Right atrium auricular region (tissue), 2 donors: ENCODE measurements at places on chromosomes 12 and 14.

GRCh38 chr14:52003324-52003723, 14.0 kb downstream of the RTRAF start:
- DNase-seq: no peak

DNA sequence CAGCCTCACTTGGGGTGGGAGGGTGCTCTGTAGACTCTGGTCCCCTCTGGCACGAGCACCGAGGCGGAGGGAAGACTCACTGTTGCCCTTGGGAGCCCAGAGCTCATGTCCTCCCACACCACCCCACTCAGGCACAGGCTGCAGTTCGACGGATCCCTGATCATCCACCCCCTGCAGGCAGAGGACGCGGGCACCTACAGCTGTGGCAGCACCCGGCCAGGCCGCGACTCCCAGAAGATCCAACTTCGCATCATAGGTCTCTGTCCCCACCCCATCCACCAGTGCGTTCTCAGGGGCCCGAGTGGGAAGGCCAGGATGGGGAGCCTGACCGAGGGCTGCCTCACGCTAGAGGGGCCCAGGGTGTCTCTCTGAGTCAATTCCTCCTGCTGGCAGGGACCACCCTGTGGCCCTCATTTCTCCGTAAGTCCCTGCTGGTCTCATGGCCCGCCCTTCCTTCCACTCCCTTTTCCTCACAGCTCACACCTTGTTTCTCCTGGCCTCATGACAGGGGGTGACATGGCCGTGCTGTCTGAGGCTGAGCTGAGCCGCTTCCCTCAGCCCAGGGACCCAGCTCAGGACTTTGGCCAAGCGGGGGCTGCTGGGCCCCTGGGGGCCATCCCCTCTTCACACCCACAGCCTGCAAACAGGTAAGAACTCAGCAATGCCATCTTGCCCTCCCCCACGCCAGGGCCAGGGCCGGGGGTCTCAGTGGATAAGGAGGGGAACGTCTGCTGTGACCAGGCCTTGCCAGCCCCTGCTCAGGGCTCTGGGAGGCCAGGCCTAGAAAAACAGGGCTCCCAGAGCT, 27.0 kb downstream of the PAPLN start:
- DNase-seq: no peak

GRCh38 chr12:68487721-68488309, 122.9 kb upstream of the RAP1B start:
- DNase-seq: no peak

DNA sequence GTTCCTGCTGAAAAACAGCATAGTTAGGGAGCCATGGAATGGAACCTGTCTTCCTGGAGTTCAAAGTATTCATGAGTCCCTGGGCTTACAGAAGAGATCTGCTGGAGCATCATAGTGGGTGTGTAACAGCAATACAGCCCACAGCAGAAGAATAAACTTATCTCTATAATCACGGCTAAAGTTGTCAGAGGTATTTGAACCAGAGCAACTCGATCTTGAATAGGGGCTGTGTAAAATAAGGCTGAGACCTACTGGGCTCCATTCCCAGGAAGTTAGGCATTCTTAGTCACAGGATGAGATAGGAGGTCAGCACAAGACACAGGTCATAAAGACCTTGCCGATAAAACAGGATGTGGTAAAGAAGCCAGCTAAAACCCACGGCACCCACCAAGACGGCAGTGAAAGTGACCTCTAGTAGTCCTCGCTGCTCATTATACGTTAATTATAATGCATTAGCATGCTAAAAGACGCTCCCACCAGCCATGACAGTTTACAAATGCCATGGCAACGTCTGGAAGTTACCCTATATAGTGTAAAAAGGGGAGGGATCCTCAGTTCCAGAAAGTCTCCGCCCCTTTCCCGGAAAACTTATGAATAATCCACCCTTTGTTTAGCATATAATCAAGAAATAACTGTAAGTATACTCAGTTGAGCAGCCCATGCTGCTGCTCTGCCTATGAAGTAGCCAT, 223.4 kb downstream of the PCNX1 start:
- DNase-seq: no peak

DNA sequence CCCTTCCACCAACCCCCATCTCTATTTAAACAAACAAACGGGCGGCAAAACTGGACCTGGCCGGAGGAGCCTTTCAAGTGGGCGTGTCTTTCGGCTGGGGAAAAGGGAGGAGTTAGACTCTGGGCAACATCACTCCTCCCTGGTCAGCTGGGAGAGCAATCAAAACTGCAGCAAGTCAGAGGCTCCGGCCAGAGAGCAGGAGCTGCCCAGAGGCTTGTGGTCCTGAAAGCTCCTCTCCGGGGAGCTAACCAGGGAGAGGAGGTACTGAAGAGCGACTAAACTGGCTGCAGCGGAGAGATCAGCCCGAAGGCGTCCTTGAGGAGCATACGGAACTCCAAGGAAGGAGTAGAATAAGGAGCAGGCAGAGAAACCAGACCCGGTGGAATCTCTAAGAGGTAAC, at the start of gene NEUROD4:
Gene NEUROD4 (plus strand): TSS at position 191 of the 400 bp plus-strand sequence. CDS start 6,466 bp downstream, outside the sequence.
- no peak for DNase-seq
